ENCODE measurements at places on chromosomes 6 and 20. TPM values are rescaled to one million over a fixed set of nuclear protein-coding genes. Genes with fewer than 3 reads are reported as not detected.

- DNase-seq: no peak
Measured at GRCh38 chr6:138417493-138418117, 13.6 kb downstream of the HEBP2 start.

DNA sequence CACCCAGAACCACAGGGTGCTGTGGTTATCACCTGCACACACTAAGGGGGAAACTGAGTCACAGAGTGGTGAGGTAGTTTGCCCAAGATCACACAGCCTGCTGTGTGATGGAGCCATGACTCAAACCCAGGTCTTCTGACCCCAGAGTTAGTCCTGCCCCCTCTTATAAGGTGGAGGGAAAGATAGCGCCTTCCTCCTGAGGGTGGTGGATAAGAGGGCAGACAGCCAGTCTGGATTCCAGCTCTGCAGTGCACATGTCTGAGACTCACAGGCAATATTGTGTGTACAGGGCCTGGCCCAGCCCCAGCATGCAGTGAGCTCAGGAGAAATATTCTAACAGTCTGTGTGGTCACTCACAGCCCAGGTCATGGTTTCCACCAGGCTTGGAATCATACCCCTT is 393.7 kb downstream of the CDH4 start:
- no peak for DNase-seq

GRCh38 chr20:667351-668034 is 8.1 kb downstream of the SCRT2 start:
- peak; percentile 25 for DNase-seq

DNA sequence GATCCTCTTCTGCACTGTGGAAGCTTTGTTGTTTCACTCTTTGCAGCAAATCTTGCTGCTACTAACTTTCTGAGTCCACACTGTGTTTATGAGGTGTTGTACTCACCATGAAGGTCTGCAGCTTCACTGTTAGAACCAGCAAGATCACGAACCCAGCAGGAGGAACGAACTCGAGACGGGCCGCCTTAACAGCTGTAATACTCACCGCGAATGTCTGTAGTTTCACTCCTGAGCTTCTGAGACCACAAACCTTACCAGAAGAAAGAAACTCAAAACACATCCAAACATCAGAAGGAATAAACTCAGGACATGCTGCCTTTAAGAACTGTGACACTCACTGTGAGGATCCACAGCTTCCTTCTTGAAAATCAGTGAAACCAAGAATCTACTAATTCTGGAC is 48.1 kb upstream of the MBOAT1 start:
- DNase-seq: no peak

DNA sequence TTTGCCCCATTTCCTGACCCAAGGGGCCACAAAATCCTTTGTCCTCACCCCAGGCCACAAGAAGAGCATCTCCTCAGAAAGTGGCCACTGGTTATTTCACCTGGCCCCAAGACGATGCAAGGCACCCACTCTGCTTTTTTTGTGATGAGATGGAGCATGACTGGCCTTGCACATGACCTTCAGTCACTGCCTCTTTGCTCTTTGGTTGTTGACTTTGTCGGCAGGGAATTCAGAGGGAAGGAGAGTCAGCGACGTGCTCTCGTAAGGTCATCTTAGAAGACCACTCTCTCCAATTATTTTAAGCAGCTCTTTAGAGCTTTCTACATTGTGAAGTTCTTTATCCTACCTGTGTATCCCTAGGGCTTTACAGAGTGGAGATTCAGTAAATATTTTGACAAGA is 306.7 kb downstream of the PLCB1 start:
- DNase-seq: no peak

GRCh38 chr20:8790442-8791074 is 278.3 kb upstream of the PLCB4 start:
- DNase-seq: no peak

GRCh38 chr6:4941782-4942672 is 61.8 kb downstream of the RPP40 start:
- no peak for DNase-seq

DNA sequence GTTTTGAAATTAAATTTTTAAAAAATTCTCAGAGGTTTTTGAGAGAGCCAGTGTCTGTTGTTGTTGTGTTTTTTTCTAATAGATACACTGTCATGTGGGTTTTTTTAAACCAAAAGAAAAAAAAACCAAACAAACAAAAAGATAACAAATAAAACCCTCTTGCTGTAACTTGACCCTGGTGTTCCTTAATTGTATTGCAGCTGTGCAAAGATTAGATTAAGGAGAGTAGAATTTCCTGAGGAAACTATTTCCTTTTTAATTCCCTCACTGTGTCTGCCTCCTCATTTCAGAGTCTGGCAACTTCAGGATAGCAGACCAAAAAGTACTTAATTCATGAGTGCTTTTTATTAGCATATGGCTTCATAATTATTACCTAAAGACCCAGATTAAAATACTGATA is 281.9 kb downstream of the EPM2A start:
- no peak for DNase-seq

DNA sequence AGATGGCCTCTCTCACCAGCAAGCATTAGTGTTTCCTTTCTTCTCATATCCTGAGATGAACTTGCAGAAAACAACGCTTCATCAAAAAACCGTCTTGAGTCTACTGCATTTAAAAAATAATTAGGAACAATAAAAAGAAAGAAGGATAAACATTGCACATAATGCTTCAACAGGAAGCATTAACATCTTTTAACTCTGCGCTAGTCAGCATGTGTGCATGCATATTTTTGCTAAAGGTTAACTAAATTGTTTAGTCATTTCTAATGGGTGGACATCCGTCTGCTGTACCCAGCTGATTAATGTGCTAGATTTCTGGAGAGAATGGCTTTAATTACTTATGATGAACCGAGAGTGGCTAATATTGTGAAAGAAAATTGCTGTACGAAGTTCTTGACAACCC is 349.3 kb downstream of the SOX4 start:
- no peak for DNase-seq

DNA sequence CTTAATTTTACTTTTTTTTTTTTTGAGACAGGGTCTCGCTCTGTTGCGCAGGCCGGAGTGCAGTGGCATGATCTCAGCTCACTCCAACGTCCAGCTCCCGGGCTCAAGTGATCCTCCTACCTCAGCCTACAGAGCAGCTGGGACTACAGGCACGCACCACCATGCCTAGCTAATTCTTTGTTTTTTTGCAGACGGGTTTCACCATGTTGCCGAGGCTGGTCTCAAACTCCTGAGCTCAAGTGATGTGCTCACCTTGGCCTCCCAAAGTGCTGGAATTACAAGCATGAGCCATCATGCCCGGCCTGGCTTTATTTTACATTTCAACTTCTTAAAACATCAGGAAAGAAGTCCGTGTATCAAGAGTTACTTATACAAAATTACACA is 5.7 kb downstream of the OSER1 start:
- DNase-seq: no peak

CGAS gene
- total RNA-seq: 1.2 TPM

OR12D3 gene
- total RNA-seq: not detected

TMC2 gene
- total RNA-seq: 1.7 TPM

FOXS1 gene
- 0.78 TPM for total RNA-seq

TEAD3 gene
- 0.16 TPM for total RNA-seq

C6orf52 gene
- 1.7 TPM for total RNA-seq

Data from occipital lobe (tissue), 3 donors.